Stimulated activated CD8-positive, alpha-beta memory T cell treated with anti-CD3 and anti-CD28 coated beads, Interleukin-7, amount 100 ng/mL, for 1 hour (primary cell): ENCODE measurements at places on chromosomes 5 and 9.

DNA sequence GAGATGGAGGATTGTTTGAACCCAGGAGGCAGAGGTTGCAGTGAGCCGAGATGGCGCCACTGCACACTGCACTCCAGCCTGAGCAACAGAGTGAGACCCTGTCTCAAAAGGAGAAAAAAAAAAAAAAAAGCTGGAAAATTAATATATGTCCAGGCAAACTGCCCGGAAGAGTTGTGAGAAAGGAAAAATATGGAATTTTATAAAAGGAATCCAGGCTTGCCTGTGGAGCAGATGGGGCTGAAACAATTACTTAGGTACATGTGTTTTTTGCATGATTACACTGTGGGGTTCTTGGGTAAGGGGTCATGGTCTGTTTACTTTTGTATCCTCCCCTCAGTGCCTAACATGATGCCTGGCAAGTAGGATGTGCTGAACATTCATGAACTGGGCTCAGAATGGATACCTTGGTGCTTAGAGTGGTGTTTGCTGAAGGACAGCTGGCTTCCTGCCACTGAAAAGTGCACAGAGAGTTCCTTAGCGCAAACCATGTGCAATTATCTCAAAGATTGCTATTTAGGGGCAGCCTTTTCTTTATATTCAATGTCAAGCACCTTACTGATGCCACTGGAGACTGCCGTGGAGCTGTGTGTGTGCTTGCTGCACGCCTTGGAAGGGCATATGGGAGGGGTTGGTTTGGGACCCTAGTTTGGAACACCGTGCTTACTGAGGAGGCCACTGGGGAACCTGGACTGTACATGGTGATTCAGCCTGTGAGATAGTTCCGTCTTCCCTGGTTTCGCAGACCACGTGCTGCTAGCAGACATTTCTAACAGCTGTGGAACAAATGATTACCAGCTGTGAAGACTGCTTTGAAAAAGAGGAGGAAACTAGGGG is 78.4 kb downstream of the MAP1B start:
- DNase-seq: no peak

GRCh38 chr9:128150594-128151308 is 1.5 kb downstream of the LCN2 start:
- no peak for DNase-seq

GRCh38 chr9:12889402-12890106 is 114.7 kb downstream of the LURAP1L start:
- no peak for DNase-seq

GRCh38 chr9:37994639-37995347 is 74.2 kb downstream of the SHB start:
- no peak for DNase-seq

DNA sequence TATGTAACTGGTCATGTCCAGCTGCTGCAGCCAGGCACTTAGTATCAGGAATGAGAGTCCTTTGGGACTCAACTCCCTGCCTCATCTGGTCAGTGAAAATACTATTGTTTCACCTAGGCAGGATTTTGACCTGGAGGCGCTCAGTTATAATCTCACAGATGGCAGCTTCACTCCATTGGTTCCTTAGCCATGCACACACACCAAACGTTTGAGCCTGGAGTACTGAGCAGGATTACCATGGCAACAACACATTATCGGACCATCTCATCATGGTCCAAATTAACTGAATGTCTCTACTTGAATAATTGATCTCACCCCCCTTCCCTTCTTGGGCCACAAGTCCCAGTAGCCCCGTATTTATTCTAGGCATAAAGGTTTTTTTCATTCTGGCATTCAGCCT is 15.0 kb upstream of the SREK1 start:
- DNase-seq: no peak

GRCh38 chr5:171601266-171601881 is 181.9 kb downstream of the FGF18 start:
- no peak for DNase-seq

- DNase-seq: no peak
These were observed 61.7 kb upstream of the ZFR start for GRCh38 chr5:32506201-32506661.

DNA sequence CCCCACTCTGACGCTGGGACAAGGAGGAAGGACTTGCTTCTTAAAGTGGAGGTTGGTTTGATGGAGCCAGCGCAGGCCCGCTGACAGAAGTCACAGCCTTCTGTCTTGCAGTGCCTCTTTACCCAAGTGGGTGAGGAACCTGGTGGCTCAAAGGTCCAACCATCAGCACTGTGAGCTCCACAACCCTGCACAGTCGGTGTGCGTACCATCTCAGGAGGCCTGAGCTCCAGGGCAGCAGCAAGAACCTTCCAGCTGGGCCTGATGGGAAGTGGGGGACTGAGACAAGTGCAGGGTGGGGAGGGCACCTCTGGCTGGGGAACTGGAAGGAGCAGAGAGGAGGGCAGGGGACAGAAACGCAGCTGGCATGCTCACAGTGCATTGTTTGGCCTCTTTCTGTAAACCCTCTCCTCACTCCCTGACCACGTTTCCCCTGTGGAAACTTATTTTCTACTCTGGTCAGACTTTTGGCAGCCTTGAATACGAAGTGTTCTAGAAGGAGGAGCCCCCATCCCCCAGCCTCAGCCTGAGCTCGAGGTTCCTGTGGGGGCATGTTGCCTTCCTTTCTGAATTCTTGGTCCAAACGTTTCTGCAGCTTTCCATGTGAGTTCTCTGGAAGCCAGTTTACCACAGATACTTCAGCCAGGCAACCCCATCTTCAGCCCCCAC is 178.5 kb upstream of the PITX1 start:
- no peak for DNase-seq

DNA sequence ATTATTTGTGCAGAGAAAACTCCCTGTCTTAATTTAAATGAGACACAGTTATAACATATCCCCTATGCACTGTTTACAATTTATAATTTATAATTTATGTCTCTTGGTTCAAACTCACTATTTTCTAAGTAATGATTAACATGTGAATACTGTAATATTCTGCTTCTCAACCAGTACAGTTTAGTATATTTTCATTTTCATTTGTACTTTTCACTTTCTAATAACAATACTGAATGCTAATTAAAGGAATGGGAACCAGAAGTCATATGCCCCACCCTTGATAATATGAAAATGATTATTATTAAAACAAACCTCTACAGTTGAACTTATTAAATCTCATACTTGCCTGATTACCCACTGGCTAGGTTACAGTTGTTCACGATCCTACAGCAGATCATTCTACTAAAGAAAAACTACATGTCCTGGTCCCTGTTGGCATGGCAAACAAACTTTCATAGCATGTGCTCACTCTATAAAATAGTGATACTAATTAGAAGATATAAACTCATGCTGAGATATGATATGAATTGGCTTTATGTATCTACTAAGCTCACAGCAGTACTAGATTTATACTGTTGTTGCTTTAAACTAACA is 66.4 kb downstream of the POU5F2 start:
- no peak for DNase-seq

DNA sequence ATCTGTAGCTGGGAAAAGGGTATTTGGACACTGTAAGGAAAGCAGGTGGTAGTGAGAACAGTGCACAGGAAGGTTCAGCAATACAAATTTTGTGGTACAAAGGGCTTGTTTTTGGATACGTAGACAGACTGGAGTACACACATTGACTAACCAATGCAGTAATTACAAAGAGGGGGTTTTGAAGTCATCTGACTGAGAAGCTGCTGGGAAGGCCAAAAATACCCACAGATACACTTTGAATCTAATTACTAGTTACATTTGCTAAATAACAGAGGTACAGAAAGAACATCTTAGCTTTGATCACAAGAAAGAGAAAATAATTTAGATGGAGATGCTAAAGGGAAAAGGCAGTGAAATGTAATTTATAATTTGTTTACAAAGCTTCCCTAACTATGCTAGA is 45.9 kb downstream of the PKD2L2 start:
- DNase-seq: no peak

DNA sequence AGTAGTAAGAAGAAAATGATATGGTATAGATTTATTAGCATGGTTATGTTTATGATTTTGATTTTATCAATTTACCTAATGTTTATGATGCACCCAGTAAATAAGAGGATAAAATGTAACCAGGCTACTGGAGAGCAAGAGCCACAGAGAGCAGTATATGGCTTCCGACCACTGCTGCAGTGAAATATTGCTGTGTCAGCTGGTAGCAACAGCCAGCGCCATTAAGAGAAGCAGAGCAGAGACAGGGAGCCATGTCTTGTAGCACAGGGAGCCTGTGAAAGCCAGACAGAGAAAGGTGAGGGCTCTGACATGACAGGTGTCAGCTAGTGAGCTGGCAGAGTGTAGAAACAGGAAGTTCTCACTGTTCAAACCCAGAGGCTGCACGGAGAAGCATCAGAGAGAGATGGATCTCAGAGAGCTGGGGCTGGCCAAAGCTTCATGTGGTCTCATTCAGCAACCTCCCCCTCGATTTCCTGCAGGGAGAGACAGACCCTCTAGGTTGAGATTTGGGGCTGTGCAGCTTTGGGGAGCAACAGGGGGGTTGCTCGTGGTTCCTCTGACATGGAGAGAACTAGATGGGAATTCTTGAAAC is 202.1 kb downstream of the MED10 start:
- DNase-seq: no peak

GRCh38 chr5:152372875-152373274 is 32.2 kb downstream of the NMUR2 start:
- no peak for DNase-seq

DNA sequence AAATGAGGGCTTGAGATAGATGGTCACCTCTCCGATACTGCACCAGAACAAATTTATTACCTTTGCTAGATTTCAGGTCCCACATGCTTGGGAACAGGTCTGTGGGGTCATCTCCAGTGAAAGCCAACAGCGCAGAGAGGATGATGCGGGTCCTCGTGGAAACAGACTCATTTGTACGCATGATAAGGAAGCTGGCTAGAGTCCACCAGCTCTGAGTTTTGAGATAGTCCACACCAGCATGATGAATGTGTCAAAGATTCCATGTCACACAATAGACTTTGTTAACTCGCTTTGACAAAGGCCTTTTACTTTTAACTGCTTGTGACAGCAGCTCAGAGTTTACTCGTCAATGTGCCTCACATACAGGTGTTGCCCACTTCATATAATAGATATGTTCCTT is 105.4 kb upstream of the TBCA start:
- no peak for DNase-seq

DNA sequence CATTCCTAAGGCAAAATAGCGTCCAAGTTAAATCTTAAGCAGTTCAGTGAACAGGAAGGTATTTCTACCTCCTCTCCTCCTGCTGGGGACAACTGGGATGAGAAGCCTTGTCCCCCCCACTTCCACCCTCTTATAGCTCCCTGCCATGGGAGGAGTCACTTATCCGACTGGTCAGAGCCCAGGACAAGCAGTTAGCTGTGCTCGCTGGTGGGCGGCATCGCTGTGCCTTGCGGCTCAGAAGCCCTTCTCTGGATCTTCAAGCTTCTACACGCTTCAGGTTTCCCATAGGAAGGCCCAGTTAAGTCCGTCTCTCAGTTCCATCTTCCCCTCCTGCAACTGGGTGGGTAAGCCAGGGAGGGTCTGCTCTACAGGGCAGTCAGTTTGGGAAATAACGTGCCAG is 77.2 kb downstream of the PAX5 start:
- DNase-seq: no peak

DNA sequence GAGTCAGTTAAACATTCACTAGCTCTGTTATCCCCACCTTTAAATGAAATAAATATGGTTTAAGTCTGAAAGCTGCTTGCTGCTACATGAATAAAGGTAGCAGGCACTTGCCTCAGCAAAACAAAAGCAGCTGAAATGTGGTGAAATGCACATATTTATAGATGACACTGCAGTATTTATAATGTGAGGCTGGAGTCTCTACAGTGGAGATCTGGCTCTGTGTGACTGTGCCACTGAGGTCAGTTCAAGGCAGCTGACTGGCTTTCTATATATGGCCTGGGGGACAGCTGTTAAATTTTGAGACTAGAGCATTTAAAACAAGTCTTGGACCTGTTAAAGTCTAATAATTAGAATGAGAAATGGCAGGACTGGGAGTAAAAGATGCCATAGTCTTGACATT is 859.6 kb upstream of the SEMA6A start:
- DNase-seq: no peak

DNA sequence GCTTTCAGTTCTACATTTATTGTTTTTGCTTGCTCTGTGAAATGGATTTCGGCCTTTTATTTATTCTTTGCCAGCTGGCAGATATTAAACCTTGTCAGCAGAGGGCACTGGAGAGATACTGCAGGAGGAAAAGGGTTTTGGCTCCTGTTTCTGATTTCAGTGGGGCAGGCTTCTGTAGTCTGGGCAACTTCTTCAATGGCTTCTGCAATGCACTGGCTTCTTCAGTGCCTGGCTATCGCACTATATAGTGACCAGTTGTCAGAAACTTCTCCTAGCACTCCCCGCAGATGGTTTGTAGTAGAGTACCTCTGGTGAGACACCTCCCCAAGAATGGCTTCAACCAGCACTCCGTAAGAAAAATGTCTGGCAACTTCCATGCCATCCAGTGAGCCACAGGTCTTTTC is 3.2 kb upstream of the NFX1 start:
- DNase-seq: no peak

DNA sequence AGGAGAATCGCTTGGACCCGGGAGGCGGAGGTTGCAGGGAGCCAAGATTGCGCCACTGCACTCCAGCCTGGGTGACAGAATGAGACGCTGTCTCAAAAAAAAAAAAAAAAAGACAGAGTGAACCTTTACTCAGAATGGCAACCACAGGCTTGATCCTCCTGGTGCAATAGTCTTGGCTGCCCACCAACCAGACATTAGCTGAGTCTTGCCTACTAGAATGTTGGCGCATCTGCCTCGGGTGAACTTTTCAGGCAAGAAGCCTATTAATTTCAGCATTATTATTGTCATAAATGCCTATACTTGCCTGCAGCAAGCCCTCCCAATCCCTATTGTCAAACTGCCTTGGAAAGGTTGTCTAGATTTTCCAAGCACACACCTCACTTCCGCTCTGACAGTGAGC is 4.2 kb downstream of the SERINC5 start:
- no peak for DNase-seq

- DNase-seq: no peak
These were observed 42.3 kb upstream of the SEMA6A start for GRCh38 chr5:116616876-116617275.

DNA sequence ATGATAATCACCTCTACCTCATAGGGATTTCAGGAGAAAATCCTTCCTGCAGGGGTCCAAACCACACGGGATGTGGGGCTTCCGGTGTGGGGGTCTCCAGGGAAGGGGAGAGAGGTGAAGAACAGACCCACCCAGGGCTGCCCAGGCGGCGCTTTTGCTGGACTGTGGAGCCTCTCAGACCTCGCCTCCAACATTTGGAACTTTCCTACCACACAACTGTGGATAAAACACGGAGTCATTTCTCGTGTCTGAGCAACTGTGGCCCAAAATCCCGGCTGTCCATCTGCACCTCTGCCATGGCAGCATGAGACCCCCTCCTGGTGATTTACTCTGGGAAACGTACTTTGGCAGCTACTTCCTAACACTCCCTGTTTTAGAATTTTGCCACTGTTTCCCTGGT is 307.8 kb upstream of the IRX4 start:
- no peak for DNase-seq
